ENCODE measurements at places on chromosomes 1 and 21. TPM values are rescaled to one million over a fixed set of nuclear protein-coding genes. Genes with fewer than 3 reads are reported as not detected.

- no peak overlapping the region for H3K4me3 ChIP-seq
- no peak overlapping the region for H3K27ac ChIP-seq
- no peaks in the 10 kb centered on the region for H3K36me3 ChIP-seq
- no peaks in the 10 kb centered on the region for H3K4me1 ChIP-seq
Measured at GRCh38 chr21:35730325-35730724, 330.0 kb downstream of the SETD4 start.

- no peak overlapping the region for H3K4me3 ChIP-seq
- no peak overlapping the region for H3K27ac ChIP-seq
- no peak for DNase-seq
- H3K27me3 ChIP-seq: no peaks in the 10 kb centered on the region
Measured at GRCh38 chr21:32813265-32813903, 41.8 kb upstream of the PAXBP1 start.

GRCh38 chr1:14328685-14329084, 269.8 kb upstream of the KAZN start:
- H3K4me1 ChIP-seq: no peaks in the 10 kb centered on the region
- H3K4me3 ChIP-seq: no peak overlapping the region
- no peak for DNase-seq
- H3K27ac ChIP-seq: no peak overlapping the region
- no peaks in the 10 kb centered on the region for H3K27me3 ChIP-seq

- H3K27ac ChIP-seq: peak overlapping the region; percentile 61
- no peaks in the 10 kb centered on the region for H3K36me3 ChIP-seq
- no peak overlapping the region for H3K4me3 ChIP-seq
- DNase-seq: no peak
- H3K4me1 ChIP-seq: peaks cover 40% of the 10 kb centered on the region
- no peaks in the 10 kb centered on the region for H3K27me3 ChIP-seq
Measured at GRCh38 chr1:66999640-67000400, 54.1 kb downstream of the SLC35D1 start.

DNA sequence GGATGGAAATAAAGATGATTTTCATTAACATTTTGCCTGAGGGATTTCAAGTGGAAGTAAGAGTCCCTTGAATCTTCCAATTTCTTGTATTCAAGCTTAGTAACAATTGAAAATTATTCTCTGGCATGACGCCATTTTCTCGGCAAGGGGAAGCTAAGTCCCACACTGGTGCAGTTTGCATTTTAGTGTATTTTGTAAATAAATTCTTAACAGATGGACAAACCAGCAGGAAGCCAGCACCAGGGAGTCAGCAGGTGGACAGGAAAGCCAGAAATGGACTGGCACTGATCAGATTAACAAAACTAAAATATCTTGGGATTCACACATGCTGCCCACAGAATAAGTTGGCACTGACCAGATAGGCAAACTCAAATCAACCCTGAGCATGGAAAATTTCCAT, 311.3 kb downstream of the LRRIQ3 start:
- no peaks in the 10 kb centered on the region for H3K27me3 ChIP-seq
- no peaks in the 10 kb centered on the region for H3K36me3 ChIP-seq
- no peak for DNase-seq
- no peak overlapping the region for H3K27ac ChIP-seq

- H3K27me3 ChIP-seq: no peaks in the 10 kb centered on the region
- peaks cover 19% of the 10 kb centered on the region for H3K4me1 ChIP-seq
- no peak overlapping the region for H3K4me3 ChIP-seq
- no peaks in the 10 kb centered on the region for H3K36me3 ChIP-seq
- DNase-seq: no peak
Measured at GRCh38 chr1:234989019-234989418, 139.6 kb downstream of the TOMM20 start.

GRCh38 chr21:34518301-34518700, 6.3 kb upstream of the KCNE1 start:
- H3K36me3 ChIP-seq: no peaks in the 10 kb centered on the region
- H3K4me1 ChIP-seq: peaks cover 11% of the 10 kb centered on the region
- H3K27ac ChIP-seq: no peak overlapping the region
- H3K27me3 ChIP-seq: no peaks in the 10 kb centered on the region

- H3K36me3 ChIP-seq: no peaks in the 10 kb centered on the region
- no peaks in the 10 kb centered on the region for H3K27me3 ChIP-seq
- H3K27ac ChIP-seq: peak overlapping the region; percentile 64
- no peak overlapping the region for H3K4me3 ChIP-seq
Measured at GRCh38 chr1:162283657-162284056, 93.0 kb downstream of the SPATA46 start.

DNA sequence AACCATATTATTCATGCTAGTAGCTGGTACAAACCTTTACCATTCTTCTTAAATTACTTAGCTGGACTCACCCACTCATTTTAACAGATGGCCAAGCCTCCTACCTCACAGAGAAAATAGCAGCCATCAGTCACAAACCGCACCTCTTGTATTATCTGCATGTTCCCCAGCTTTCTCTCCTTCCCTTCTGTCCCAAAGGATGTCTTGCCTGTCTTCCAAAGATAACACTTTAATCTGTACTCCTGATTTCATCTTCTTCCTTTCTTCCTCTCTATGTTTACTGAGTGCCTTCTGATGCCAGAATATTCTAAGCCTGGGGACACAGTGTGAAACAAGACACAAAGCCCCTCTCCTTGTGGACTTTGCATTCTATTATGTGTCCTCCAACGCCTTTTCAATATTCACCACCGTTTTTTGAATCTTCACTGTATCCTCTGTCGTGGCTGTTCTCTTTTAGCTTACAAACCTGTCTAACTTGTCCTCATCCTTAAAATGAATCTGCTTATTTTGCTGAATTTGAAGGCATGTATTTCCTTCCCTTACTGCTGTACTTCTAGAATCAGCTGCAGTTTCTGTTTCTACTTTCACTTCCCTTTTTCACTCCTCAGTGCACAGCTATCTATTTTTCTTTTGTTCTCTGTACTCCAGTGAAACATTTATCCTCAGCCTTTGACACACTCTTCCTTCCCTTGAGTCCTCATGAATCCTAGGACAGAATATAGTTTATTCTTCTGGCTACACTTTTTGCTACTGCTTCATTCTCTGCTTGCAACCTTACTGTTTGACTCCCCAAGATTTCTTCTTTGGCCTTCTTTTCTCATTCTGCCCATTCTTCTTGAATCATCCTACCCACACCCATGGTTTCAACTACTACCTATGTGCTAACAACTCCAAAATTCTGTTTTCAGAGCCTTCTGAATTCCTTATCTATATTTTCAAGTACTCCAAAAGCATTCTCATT, 216.9 kb upstream of the SAMSN1 start:
- no peak overlapping the region for H3K27ac ChIP-seq
- no peaks in the 10 kb centered on the region for H3K4me1 ChIP-seq
- peak overlapping the region; percentile 6 for H3K4me3 ChIP-seq
- H3K27me3 ChIP-seq: no peaks in the 10 kb centered on the region
- DNase-seq: no peak
- H3K36me3 ChIP-seq: no peaks in the 10 kb centered on the region

GRCh38 chr1:46221749-46222148, 18.6 kb downstream of the LURAP1 start:
- H3K36me3 ChIP-seq: no peaks in the 10 kb centered on the region
- no peak overlapping the region for H3K4me3 ChIP-seq
- no peaks in the 10 kb centered on the region for H3K27me3 ChIP-seq
- DNase-seq: no peak

- no peaks in the 10 kb centered on the region for H3K36me3 ChIP-seq
- H3K27me3 ChIP-seq: no peaks in the 10 kb centered on the region
- H3K27ac ChIP-seq: no peak overlapping the region
- DNase-seq: no peak
- no peak overlapping the region for H3K4me3 ChIP-seq
Measured at GRCh38 chr1:56081173-56081572, 498.2 kb downstream of the PLPP3 start.

DNA sequence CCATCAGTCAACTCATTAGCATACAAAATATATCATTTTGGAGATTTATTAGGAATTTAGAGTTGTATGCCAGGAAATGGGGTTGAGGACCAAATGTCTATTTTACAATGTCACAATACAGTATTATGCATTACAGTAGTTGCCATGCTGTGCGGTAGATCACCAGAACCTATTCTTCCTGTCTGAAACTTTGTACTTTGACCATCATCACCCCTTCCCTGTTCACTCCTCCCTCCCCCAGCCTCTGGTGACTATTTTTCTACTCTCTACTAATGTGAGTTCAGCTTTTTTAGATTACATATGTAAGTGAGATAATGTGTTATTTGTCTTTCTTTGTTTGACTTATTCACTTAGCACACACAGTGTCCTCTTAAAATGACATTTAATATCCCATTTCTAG, 50.8 kb downstream of the PTBP2 start:
- H3K27me3 ChIP-seq: no peaks in the 10 kb centered on the region
- no peak overlapping the region for H3K4me3 ChIP-seq
- DNase-seq: no peak
- no peaks in the 10 kb centered on the region for H3K36me3 ChIP-seq
- no peaks in the 10 kb centered on the region for H3K4me1 ChIP-seq
- no peak overlapping the region for H3K27ac ChIP-seq

DNA sequence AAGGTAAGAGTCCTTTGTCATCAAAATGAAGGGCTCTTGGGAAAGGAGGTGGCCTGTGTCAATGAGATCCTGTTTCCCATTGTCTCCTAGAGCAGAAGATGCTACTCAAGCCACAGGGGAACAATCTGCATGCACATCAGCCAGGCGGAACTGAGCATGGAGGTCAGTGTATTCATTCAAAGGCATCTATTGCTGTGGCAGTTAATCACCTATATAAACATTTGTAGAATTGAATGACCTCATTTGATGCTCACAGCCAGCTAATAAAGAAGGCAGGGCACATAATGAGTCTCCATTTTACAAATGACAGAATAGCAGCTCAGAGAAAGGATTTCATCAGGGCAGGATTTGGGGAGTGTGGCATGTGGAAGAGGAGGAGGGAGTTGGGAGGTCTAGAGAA, 5.7 kb upstream of the FYB2 start:
- H3K36me3 ChIP-seq: no peaks in the 10 kb centered on the region
- no peaks in the 10 kb centered on the region for H3K27me3 ChIP-seq
- H3K4me3 ChIP-seq: no peak overlapping the region
- H3K4me1 ChIP-seq: no peaks in the 10 kb centered on the region
- no peak for DNase-seq

DNA sequence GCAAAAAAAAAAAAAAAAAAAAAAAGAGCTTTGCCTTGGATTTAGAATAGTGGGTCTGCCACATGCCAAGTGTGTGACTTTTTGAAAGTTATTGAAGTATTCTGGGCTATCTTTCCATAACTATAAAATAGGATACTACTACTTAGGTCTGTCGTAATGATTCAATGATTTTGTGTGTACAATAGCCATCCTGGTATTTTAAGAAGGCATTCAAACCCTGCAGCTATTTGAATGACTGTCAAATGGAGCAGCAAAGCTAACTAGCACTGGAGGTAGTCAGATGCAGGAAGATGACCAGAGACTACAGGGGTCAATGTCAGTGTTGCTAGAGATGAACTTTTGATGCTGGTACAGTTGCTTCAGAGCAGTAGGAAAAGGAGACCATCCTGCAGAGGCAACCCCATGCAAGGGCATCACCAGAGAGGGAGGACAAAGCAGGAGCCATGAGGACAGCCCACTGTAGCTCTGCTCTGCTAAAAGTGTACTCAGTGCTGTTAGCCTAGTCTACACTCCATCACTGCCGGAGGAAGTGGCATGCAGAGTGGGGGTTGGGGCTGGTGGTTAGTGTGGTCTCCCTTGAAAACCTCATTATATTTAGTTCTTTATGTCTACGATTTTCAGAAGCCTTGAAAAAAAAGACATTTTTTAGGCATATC, 29.0 kb downstream of the DUSP10 start:
- no peak overlapping the region for H3K4me3 ChIP-seq
- peaks cover 86% of the 10 kb centered on the region for H3K4me1 ChIP-seq
- no peaks in the 10 kb centered on the region for H3K36me3 ChIP-seq
- H3K27me3 ChIP-seq: no peaks in the 10 kb centered on the region
- no peak for DNase-seq

DNA sequence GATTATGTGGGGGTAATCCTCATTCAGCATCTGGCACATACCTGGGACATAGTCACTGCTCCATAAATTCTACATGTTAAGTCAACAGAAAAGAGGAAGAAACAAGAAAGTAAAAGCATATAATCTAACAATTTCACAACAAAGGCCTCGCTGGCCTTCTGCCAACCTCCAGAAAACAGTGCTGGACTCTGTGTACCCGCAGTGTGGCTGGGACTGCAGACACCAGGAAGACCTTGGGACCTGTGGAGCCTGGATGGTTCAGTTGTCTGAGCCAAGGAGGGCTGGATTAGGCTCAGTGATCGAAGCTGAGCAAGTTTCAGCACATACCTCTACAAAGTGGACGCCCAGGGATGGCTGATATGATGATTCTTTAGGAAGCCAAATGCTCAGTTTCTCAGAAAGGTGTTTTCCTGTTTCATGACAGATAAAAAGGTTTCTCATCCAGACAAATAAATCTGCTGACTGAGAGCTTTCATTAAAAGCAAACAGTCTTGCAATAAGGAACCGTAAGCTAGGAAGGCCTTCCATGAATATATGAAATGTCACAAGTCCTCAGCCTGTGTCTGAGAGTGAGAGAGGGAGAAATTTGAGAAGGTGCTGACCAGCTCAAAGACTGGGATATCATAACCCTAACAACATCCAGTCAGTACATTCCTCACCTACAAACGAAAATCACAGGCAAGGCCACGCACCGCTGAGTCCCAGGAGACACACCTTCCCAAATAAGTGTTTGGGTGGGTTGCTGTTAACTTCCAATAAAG, 48.4 kb downstream of the CAPZB start:
- H3K27ac ChIP-seq: peak overlapping the region; percentile 50
- DNase-seq: peak; percentile 54
- no peaks in the 10 kb centered on the region for H3K27me3 ChIP-seq
- H3K4me3 ChIP-seq: no peak overlapping the region
- H3K4me1 ChIP-seq: peaks cover 11% of the 10 kb centered on the region

DNA sequence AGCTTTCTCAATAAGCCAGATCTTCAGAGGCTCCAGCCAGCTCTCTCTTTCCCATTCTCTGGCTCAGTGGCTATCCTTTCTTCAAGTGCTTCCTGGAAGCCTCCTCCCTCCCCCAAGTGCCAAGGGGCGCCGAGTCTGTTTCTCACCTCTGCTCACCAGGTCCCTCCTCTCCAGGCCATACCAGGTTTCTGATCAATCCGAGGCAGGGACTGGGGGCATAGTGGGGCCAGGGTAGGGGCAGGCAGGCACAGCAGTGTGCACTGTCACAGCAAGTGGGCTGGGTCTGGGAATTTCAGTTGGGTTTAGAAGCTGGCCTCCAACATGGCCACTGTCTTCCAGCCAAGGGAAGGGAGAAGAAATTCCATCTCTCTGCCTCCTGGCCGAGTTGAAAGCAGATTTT, 56.5 kb downstream of the NAV1 start:
- H3K4me1 ChIP-seq: peaks cover 25% of the 10 kb centered on the region
- H3K36me3 ChIP-seq: no peaks in the 10 kb centered on the region
- H3K4me3 ChIP-seq: no peak overlapping the region
- DNase-seq: no peak
- no peaks in the 10 kb centered on the region for H3K27me3 ChIP-seq

GRCh38 chr1:39189592-39190041, 14.9 kb upstream of the MACF1 start:
- H3K4me1 ChIP-seq: peaks cover 15% of the 10 kb centered on the region
- no peaks in the 10 kb centered on the region for H3K27me3 ChIP-seq
- no peak overlapping the region for H3K27ac ChIP-seq

GRCh38 chr1:119617751-119618691, 30.0 kb downstream of the ZNF697 start:
- H3K27me3 ChIP-seq: no peaks in the 10 kb centered on the region
- H3K4me1 ChIP-seq: peaks cover 13% of the 10 kb centered on the region
- H3K27ac ChIP-seq: no peak overlapping the region
- no peak overlapping the region for H3K4me3 ChIP-seq
- no peak for DNase-seq

The CYP4Z1 gene
- not detected for total RNA-seq

The TCHHL1 gene
- total RNA-seq: not detected

The MPL gene
- 0.26 TPM for total RNA-seq

The OR2T11 gene
- total RNA-seq: not detected

The BEND5 gene
- total RNA-seq: 6.2 TPM

The NT5C1A gene
- total RNA-seq: 0.58 TPM

The TMPRSS15 gene
- not detected for total RNA-seq

The GBP4 gene
- 2.6 TPM for total RNA-seq

The GBP7 gene
- total RNA-seq: not detected

The GNG12 gene
- 23.8 TPM for total RNA-seq

The CENPL gene
- 0.83 TPM for total RNA-seq
